ENCODE measurements at places on chromosomes 6 and 20.

DNA sequence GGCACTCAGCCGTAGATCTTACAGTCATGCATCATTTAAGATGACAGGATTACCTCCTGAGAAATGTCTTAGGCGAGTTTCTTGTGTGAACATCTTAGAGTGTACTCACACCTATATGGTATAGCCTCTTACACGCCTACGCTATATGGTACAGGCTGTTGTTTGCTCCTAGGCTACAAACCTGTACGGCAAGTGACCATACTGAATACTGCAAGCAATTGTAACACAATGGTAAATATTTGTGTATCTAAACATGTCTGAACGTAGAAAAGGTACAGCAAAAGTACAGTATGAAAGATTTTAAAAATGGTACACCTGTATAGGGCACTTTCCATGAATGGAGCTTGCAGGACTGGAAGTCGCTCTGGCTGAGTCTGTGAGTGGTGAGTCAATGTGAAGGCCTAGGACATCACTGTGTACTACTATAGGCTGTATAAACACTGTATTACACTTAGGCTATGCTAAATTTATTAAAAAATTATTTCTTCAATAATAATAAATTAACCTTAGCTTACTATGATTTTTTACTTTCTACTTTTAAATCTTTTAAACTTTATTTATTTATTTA is 541 bp upstream of the IL20RA start:
- DNase-seq: no peak

GRCh38 chr6:35967076-35967774 is 46.3 kb upstream of the SRPK1 start:
- DNase-seq: no peak

- DNase-seq: no peak
Measured at GRCh38 chr20:46350201-46350985, 42.1 kb upstream of the CDH22 start.

DNA sequence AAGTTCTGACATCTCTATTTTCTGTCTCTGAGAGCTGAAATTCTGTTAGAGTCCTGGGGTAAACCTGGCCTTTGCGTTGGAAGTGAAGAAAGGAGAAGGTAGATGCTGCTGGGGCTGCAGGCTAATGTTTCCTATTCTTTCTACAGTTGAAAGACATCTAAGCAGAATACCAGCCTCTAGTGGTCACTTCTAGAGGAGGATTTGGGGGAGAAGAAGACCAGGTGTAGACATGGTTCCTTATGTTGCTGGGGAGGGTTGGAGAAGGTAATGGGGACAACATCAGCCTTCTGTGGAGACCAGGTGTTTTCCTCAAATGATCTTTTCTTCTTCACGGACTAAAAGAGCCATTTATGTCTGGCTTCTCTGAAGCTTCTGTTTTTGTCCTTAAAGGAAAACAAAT is 62.6 kb downstream of the BTBD3 start:
- DNase-seq: no peak

DNA sequence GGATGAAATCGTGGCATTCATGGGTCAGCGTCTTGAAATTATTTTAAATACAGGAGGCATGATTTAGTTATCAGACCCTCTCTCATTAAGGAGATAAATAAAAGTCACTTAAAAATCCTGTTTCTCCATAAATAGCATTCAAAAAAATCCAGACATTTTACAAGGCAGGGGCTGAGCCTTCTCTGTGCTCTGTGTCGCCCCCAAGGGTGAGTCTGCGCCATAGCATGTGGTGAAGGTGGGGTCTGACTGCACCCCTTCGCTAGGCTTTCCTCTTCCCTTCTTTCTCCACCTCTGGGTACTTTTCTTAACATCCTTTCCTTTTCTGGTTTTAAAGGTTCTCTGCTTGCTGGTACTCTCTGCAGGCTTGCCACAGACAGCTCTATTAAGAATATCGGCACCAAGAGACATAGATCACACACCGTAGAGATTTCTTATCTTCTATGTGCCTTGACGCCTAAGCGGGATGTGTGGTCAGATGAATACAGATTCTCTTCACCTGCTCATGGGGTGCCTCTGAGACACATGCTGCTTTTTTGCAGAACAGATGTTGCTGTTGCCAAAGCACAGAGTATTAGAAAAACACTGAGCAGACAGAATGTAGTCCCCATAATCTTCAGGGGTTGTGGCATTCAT is 20.1 kb upstream of the FAM209A start:
- DNase-seq: no peak

DNA sequence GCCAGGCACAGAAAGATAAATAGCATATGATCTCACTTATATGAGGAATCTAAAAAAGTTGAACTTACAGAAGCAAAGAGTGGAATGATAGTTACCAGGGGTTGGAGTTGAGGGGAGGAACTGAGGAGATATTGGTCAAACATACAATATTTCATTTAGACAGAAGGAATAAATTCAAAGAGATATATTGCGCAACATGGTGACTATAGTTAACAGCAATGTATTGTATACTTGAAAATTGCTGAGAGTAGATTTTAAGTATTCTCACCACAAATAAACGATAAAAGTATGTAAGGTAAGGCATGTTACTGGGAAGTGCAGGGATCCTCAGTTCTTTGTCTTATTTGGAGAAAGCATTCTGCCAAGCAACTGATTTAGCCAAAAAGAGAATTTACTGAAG is 171.9 kb downstream of the LMBRD1 start:
- DNase-seq: no peak

DNA sequence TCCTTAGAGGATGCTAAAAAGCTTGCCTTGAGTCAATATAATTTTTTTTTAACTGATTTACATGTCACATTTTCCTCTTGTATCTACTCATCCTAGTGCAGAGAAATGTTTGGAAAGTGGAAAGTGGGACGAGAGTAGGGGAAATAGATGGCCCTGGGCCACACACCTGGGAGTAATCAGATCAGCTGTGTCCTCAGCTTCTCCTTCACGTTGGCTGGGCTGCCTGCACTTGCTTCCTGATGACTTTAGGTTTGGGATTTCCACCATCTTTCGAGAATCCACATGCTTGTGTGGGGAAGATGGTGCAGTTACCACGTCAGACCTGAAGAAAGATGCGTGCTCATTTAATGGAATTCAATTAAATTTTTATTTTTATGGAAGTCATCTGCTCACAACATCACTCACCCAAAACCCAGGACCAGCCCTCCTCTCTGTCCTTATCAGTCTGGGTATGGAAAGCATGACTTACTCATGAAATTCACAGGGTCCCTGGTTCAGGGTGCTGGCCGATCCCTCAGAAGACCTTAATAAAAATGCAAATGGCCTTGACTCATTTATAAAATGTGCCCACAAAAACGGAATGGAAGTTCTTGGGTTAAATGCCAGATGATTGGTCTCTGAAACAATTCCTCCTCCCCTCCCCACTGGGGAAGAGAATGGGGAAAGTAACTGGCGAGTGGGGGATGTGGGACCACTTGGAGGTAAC is 74.5 kb upstream of the TIAM2 start:
- DNase-seq: no peak

GRCh38 chr20:17990278-17990972 is 21.6 kb downstream of the MGME1 start:
- DNase-seq: no peak

DNA sequence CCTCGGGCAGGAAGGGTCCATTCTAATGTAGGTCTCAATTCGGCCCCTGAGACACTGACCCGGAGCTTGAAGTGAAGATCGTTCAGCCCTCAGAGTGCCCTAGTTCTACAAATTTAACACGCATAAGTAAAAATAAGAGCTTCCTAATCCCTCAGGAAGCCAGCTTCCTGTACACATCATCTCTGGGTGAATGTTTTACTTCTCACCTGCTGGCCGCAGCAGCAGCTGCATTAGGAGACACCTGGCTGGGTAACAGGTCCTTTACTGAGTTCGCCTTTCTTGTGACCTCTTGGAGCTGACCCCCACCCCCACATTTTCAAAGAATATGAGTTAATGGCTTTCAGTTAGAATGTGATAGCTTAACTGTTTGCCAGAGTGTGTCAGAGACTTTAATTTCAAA is 165.0 kb downstream of the SMOC2 start:
- no peak for DNase-seq
